ENCODE measurements at places on chromosomes 4 and X.

GRCh38 chr4:3112201-3112600 lies 37.7 kb downstream of the HTT start:
- no peak for DNase-seq

DNA sequence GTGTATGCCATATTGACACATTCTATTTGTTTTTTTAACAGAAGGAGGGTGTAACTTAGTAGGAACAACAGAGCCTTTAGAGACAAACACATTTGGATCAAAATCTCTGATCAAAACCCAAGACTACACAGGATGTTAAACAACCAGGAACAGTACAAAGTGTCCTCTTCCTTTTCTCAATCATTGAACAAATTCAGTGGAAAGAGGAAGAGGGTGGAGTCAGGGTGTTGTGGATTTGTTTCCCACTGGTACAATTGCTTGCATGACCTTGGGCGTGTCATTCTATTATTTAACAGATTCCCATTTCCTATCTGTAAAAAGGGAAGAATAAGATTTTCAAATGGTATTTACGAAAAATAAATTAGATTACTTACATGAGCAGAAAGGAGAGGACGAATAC lies 1162.8 kb upstream of the PRKX start:
- DNase-seq, result no peak

- DNase-seq, result no peak
Measured at GRCh38 chr4:176569301-176569700, 223.4 kb downstream of the VEGFC start.

DNA sequence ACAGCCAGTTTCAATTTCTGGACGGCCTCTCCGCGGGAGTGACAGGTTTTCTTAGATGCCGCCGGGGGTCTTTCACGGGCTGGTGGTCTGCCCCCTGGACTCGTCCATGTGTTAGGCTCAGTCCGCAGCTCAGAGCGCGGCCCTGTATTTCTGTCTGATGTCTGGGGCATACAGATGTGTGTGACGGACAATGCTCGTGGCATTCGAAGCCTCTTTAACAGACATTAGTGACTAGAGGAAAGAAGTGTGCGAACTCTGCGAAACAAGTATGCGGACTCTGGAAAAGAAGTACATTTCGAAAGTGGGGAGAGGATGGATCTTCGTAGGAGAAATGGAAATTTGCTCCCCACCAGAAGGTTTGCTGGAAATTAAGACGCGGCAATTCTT lies 793 bp upstream of the DCUN1D4 start:
- peak; percentile 35 for DNase-seq

GRCh38 chr4:29262986-29263385 lies 1457.2 kb upstream of the PCDH7 start:
- no peak for DNase-seq

Data from amniotic stem cell (primary cell).